ENCODE measurements at places on chromosomes 7 and 10.

DNA sequence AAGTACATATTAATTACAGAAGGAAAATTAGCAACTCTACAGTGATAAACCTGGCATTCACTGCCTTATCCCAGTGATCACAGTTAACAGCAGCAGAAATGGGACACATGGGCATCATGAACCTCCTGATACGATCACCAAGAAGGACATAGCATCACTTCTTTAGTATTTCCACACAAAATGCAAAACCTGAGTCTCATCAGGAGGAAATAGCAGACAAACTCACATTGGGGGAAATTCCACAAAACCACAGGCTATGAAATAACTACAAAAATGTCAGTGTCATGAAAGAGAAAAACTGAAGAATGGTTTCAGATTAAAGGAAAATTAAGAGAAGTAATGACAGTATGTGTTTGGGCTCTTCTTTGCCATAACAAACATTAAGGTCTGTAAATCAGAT lies 12.0 kb upstream of the PURB start:
- no peak for DNase-seq

DNA sequence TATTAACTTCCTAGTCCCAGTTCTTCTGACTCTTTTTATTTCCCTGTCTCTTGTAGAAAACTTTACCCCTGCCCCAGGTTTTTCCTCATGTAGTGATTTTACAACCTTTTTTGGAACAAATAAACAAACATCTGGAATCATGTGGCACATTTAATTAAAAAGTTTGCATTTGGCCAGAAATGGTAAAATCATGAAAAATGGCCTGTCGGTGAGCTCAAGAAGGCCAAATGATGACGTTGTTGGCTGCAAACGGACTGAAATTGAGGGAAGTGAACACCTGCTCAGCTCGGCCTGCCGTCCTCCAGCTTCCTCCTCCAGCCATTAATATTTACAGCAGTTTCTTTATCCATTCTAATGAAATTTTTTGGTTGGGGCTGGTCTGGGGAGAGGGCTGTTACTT lies 902.8 kb downstream of the LRMDA start:
- no peak for DNase-seq

- DNase-seq, result no peak
Observed at GRCh38 chr10:50528206-50528605, 95.5 kb downstream of the SGMS1 start.

GRCh38 chr7:65295409-65295808 lies 78.2 kb upstream of the ZNF92 start:
- DNase-seq, result no peak

GRCh38 chr7:129258649-129259389 lies 34.0 kb downstream of the AHCYL2 start:
- no peak for DNase-seq

DNA sequence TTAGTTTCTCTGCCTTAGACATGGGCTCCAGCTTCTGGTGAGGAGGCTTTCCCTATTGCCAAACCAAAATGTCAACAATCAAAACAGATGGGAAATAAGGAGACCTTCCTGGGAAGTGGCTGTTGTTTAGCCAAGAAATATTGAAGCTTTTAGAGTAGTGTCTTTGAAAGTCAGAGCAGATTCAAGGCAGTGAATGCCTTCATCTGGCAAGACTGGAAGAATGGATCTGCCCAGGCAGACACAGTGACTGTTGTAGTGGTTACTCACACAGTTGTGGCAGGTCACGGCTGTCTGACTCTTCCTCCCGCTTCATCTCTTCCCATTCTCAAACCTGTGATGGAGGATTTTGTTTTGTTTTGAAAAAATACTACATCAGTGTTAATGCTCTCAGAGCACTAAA lies 154.1 kb upstream of the ADO start:
- DNase-seq, result no peak

- no peak for DNase-seq
Observed at GRCh38 chr10:121069061-121069850, 218.1 kb downstream of the WDR11 start.

GRCh38 chr7:17489961-17490360 lies 191.5 kb downstream of the AHR start:
- DNase-seq, result no peak

DNA sequence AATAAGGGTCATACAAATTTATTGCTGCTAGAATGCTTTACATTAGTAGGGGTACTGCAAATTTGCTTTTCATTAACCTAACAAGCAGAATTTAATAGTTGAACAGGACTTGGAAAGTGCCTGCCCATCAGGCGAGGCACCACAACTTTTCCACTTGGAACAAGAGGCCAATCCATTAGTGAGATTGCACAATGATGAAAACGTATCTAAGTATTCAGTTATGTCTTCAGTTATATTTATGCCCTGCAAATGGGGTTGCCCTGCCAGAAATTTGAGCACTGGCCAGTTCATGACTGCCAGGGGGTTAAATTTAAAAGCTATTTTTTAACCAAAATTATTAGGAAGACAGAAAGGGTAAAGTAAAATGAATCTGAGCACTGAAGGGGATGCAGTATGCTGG lies 111.1 kb upstream of the PALS2 start:
- no peak for DNase-seq

- peak; percentile 21 for DNase-seq
Observed at GRCh38 chr10:12638103-12638502, 288.8 kb downstream of the CAMK1D start.

DNA sequence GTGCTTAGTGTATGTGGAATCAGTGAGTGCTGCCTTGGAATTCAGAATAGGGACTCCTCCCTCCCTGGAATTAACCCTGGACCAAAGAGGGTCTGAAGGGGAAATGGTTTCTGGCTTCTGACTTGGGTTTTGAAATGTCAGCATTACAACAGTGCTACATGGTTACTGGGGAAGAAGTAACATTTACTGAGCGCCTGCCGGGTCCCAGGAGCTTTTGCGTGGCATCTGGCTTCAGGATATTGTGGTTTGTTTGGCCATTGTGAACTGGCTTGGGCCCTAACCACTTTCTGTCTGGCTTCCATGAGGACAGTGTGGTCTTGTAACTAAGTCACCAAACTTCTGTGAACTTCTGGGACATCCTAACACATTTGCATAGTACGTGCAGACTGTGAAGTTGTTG lies 21.3 kb downstream of the TSPAN15 start:
- no peak for DNase-seq

GRCh38 chr10:3622427-3622826 lies 162.6 kb downstream of the KLF6 start:
- no peak for DNase-seq

- DNase-seq, result no peak
Observed at GRCh38 chr10:127535802-127536515, 13.2 kb upstream of the NPS start.

DNA sequence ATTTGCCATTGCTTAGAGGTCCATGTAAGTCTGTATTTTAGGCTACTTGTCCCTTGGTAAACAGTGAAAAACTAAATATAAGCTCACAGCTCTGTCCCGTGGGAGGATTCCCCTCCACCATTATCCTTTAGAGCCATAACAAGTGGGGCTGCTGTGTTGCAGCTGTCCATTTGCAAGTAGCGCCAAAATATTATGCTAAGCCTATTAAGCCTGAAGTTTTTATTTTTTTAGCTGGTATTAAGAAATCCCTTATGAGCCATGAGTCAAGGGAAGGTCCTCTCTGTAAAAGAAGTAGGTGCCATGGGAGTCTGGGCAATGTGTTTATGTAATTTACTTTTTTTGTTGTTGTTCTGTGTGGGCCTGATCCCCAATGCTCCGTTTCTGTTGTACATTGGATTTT lies 183.9 kb downstream of the THSD7A start:
- DNase-seq, result no peak

- DNase-seq, result no peak
Observed at GRCh38 chr10:86828145-86828544, 71.7 kb downstream of the BMPR1A start.

DNA sequence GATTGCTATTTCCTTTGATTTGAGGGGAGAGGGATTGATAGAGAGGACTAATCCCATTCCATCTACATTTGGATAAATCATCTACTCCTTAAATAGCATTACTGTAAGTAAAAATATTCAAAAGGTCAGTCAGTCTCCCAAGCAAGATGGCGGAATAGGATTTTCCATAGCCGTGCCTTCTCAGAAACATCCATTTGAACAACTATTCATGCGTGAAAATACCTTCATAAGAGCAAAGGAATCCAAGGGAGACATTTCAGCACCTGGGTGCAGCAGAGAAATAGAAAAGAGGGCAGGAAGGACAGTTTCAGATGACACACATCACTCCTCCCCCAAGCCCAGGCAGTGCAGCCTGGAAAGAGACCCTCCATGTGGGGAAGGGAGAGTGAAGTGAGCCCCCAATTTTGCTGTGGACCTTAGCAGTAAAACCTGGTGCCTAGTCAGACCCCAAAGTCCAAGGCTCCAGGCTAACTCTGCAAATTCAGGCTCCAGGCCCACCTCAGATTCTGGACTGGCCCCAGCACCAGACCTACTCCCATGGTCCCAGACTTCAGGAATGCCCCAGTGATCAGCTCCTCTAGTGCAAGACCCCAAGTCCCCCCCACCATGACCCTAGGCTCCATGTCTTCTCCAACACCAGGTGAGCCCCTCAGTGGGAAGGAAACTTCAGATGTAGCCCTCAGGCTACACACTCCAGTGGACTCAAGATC lies 104.3 kb upstream of the LANCL2 start:
- DNase-seq, result no peak

DNA sequence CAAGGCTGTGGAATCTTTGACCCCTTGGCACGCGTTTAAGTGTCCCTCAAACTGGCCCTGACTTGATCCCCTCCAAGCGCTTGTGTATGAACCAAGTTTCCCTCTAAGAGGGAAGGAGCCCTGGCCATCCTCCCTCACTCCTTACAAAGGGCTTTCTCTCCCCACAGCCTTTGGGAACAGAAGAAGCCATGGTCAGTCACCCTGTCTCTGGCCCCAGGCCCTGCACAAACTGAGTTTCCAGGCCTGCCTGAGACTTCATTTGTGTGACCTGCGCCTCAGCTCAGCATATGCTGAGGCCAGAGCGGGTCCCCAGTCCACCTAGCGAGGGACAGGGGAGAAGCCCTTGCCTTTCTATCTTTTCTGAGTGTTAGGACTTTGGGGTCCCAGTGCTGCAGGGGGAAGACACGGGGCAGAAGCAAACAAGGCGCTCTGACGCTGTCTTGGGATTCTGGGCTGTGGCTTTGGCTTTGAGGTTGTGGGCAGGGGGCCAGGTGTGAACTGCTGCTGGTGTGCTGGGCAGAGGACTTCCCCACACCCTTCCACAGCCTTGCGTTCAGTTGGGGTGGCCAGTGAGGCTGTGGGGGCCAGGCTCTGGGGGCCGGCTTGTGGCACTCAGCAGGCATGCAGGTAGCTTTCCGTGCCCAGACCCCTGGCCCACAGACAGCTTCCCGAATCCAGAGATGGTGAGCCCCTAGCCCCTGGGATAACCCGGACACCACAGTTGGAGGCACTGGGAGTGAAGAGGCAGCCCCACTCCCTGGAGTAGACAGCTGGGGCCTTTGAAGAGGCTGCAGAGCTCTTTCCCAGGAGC lies 1.5 kb downstream of the RET start:
- no peak for DNase-seq

DNA sequence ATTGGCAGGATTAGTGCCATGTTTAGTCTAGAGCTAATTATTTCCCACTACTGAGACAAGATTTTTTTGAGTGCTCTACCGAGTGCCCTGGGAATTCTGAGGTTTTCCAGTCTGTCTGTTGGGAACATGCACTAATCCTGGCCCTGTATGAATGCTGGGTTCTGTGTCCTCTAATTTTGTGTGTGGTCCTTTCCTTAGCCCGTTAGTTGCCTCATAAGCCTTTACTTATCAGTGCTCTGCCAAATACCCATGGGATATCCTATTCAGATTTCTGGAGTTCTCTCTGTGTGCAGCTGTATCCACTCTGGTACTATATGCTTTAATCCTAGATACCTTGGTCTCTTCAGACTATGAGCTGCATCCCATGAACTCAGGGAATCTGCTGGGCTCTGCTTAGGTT lies 13.1 kb downstream of the CSGALNACT2 start:
- no peak for DNase-seq

GRCh38 chr10:84613336-84614021 lies 285.1 kb downstream of the CCSER2 start:
- DNase-seq, result no peak

DNA sequence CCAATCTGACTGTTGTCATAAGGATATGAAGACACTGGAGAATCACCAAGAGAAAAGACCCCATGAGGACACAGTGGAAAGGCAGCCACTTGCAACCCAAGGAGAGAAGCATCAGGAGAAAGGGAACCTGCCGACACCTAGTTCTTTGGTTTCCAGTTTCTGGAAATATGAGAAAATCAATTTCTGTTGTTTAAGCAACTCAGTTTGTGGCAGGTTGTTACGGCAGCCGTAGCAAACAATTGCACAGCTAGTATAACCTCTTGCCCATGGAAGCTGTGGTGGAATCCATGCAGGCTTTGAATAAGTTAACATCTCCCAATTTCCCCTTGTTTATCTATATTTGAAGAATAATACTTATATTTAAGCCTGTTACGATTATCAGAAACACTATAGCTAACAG lies 1103.0 kb upstream of the PHF14 start:
- DNase-seq, result no peak

GRCh38 chr10:5585517-5586206 lies 60.9 kb downstream of the CALML3 start:
- DNase-seq, result no peak

DNA sequence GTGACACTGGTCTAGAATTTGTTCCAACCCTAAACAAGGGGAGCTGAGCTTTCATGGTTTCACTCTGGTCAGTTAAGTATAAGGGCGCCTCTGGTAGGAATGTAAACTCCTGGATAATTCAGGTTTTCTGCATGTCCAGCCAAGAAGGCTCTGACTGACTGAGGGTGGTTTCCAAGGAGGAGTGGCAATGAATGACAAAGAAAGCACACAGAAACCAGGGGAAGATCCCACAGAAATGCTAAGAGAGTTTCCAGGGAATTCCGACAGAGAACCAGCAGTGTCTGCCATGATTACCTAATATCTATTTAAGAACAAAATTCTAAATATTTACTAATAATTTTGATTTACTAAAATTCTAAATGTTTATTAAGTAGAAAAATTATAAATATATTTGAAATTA lies 27.3 kb upstream of the NRG3 start:
- no peak for DNase-seq

GRCh38 chr7:31828520-31828919 lies 141.5 kb downstream of the PPP1R17 start:
- DNase-seq, result no peak

- no peak for DNase-seq
Observed at GRCh38 chr7:106583100-106583499, 77.9 kb downstream of the CCDC71L start.

- no peak for DNase-seq
Observed at GRCh38 chr7:67463983-67464382, 467.4 kb downstream of the TYW1 start.

DNA sequence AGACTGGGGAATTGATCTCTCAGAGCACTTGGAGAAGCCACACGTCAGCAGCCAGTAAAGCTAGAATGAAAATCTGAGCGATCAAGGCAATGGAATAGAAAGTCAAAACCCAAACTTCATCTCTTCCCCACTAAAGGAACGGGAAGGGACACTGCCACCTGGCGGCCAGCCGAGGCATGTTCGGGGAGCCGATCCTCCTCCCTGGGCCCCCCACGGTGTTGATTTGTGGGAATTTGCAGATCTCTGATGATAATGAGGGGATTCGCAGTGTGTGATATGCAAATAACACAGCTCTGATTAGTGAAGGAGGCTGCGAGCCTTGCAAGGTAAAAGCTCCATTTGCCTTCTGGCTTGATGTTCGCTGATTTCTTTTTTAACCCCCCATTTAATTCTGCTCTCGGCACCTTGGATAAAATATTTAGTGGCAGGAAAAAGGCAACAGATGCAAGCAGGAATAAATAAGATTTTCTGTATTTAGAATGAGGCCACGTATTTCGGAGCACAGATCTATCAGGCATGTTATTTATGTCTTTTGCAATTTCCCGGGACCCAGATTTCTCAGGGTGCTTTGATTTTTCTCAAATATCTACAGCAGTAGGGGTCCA lies 258.6 kb downstream of the PAXIP1 start:
- peak; percentile 8 for DNase-seq

- DNase-seq, result no peak
Observed at GRCh38 chr7:20095436-20095835, 121.7 kb downstream of the MACC1 start.

Measured in NCI-H1436 treated with DMSO at 0.1 percent for 48 hours (cell line).